ENCODE measurements at places on chromosomes 2 and 18.
A peak's percentile ranks its signal among the peaks of the same experiment; 100 is the strongest.

DNA sequence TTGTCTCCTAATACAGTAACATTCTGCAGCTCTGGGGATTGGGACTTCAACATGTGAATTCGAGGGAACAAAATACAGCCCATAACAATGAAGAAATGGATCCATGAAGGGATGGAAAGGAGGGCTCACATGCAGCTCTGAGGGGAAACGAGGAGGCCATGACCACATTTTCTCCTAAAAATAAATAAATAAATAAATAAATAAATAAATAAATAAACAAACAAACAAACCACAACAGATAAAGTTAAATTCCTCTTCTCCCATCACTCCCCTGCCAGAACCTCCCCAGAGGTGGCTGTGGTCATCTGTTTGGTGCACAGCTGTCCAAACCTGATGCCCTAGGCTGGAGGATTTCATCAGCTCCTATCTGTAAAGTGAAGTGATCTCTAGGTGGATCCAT lies 42.7 kb downstream of the MAL start:
- no peak for DNase-seq

- no peak for DNase-seq
Measured at GRCh38 chr2:28633746-28634145, 117.9 kb upstream of the PPP1CB start.

DNA sequence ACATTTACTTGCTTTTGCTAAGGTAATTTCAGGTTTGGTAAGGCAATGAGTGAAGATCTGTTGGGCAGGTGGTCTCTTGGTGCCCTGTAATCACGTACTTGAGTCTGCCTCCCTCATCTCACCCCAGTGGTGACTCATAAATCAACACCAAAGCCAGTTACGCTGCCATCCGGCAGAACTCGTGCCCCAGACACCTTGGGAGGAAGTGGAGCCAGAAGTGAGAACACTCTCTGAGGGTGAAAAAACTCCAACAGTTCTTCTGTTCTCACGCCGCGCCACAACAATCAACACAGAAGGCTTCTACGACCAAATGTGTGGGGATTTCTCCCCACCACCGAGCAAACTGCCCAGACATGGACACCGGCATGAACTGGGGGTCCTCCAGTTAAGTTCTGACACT lies 206.2 kb downstream of the ARL4C start:
- DNase-seq = peak; percentile 76

GRCh38 chr2:167697948-167698347 lies 549.4 kb downstream of the STK39 start:
- DNase-seq = no peak

DNA sequence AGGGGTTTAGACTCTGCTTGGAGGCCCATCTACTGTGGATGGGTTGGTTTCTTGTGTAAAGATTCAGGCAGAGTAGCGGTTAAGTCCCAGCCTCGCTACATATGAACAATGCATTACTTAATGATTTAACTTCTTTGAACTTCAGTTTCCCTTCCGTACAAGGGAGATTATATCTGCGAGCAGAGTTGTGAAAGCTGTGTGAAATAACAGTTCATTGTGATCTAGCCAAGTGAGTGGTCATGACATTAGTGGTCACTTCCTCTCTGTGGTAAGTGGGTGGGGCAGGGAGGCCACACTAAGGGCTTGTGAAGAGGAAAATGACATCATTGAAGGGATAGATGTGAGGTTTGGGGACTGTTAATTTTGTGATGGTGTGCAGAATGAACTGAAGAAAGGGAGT lies 14.1 kb upstream of the MEX3C start:
- peak; percentile 63 for DNase-seq

- DNase-seq = no peak
Measured at GRCh38 chr2:239495791-239496233, 95.0 kb upstream of the HDAC4 start.

DNA sequence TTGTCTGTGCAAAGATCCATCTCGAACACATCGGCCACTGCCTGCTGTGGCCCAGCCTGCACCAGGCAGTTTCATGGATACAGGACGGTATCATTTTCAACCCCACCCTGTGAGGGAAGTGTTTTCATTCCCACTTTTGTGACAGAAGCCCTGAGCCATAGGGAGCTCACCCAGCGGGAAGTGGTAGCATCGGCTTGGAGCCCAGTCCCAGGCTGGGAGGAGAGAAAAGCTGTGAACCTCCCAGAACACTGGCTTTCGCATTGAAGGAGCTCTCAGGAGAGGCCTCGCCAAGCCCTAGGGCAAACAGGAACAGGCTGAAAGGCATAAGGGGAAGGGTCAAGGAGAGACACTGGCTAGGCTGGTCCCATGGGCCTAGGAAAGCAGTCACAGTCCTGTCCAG lies 166.1 kb downstream of the TFCP2L1 start:
- no peak for DNase-seq

GRCh38 chr2:153872311-153873051 lies 759 bp downstream of the GALNT13 start:
- DNase-seq = no peak

- no peak for DNase-seq
Measured at GRCh38 chr2:28618221-28619141, 122.6 kb downstream of the PLB1 start.
